Naive thymus-derived CD4-positive, alpha-beta T cell (primary cell): ENCODE measurements at places on chromosomes 11 and 22. TPM values are rescaled to one million over a fixed set of nuclear protein-coding genes. Genes with fewer than 3 reads are reported as not detected.

OR8B8 gene
- polyA plus RNA-seq, result not detected

RASGRP2 gene
- 197 TPM for polyA plus RNA-seq

PHLDB1 gene
- polyA plus RNA-seq, result 0.39 TPM

OR10A2 gene
- not detected for polyA plus RNA-seq

KCNJ11 gene
- not detected for polyA plus RNA-seq

PGA3 gene
- polyA plus RNA-seq, result not detected

DNA sequence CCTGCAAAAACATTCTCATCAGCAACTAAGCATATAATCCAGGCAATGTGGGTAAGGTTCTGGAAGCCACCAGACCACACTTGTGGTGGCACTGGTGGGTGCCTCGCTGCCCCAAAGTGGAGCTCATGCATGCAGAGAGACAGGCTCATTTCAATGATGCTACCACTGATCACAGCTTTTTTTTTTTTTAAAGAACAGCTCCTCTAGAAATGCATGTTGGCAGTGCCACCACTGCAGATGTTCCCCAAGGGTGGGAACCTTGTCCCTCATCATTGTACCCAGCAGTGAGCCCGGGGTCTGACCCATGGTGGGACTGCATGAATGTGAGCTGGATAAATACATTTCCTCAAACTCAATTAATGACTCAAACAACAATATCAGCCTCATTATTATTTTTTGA lies 31.1 kb upstream of the SERPIND1 start:
- no peaks in the 10 kb centered on the region for H3K27me3 ChIP-seq
- no peak for DNase-seq
- no peak overlapping the region for H3K4me3 ChIP-seq
- H3K36me3 ChIP-seq, result no peaks in the 10 kb centered on the region

GRCh38 chr11:65851811-65852507 lies 6.0 kb downstream of the CFL1 start:
- peaks cover 15% of the 10 kb centered on the region for H3K4me1 ChIP-seq
- H3K27me3 ChIP-seq, result no peaks in the 10 kb centered on the region
- H3K4me3 ChIP-seq, result no peak overlapping the region
- DNase-seq, result no peak
- H3K36me3 ChIP-seq, result peaks cover 60% of the 10 kb centered on the region

GRCh38 chr11:86610559-86611341 lies 61.7 kb downstream of the ME3 start:
- no peaks in the 10 kb centered on the region for H3K27me3 ChIP-seq
- no peak for DNase-seq
- no peak overlapping the region for H3K4me3 ChIP-seq
- no peak overlapping the region for H3K27ac ChIP-seq
- no peaks in the 10 kb centered on the region for H3K4me1 ChIP-seq

GRCh38 chr11:83655976-83656375 lies 369.8 kb upstream of the CCDC90B start:
- H3K36me3 ChIP-seq, result no peaks in the 10 kb centered on the region
- no peak overlapping the region for H3K27ac ChIP-seq
- H3K4me3 ChIP-seq, result no peak overlapping the region

GRCh38 chr22:27251563-27251962 lies 550.0 kb downstream of the MN1 start:
- no peak overlapping the region for H3K27ac ChIP-seq
- no peak overlapping the region for H3K4me3 ChIP-seq
- no peaks in the 10 kb centered on the region for H3K4me1 ChIP-seq
- no peak for DNase-seq
- no peaks in the 10 kb centered on the region for H3K27me3 ChIP-seq

DNA sequence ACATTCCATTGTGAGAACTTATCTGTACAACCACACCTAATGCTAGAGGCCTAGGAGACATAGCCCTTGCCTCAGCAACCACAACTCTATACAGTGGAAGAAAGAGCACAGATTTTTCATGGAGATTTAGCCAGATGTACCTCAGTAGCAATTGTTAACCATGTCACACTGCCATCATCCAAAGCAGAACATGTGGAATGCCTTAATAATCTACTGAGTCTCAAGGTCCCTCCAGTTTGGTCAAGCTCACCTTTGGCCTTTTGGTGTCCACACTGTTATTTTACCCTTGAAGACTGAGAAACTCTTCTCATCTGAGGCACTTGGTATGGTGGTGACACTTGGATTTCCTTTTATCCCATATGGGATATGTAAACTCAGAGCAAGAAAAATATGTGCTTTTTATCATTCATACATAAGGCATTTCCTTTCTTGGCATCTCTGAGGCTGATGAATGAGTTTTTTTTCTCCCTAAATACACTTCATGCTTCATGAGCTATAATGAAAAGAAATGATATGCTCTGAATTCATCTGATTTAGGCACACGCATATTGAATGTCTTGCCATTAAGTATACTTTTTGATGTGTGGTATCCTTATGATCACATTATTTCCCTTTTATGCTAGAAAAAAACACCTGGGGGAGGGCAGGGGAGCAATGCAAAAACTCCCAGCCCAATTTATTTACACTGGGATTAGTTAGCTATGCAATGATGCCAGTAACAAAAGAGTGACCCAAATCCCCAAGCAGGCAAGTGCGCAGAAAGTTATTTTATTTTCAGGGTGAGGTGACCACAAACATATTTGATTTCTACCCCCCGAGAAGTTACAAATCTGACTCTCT lies 63.3 kb upstream of the ME3 start:
- no peaks in the 10 kb centered on the region for H3K4me1 ChIP-seq
- H3K36me3 ChIP-seq, result no peaks in the 10 kb centered on the region
- H3K4me3 ChIP-seq, result no peak overlapping the region
- no peak overlapping the region for H3K27ac ChIP-seq
- DNase-seq, result no peak
- no peaks in the 10 kb centered on the region for H3K27me3 ChIP-seq

GRCh38 chr22:20520093-20520511 lies 12.7 kb downstream of the MED15 start:
- no peaks in the 10 kb centered on the region for H3K27me3 ChIP-seq
- H3K36me3 ChIP-seq, result no peaks in the 10 kb centered on the region
- DNase-seq, result no peak
- H3K27ac ChIP-seq, result no peak overlapping the region

GRCh38 chr11:100338144-100338840 lies 348.8 kb upstream of the ARHGAP42 start:
- no peaks in the 10 kb centered on the region for H3K27me3 ChIP-seq
- H3K27ac ChIP-seq, result no peak overlapping the region
- H3K36me3 ChIP-seq, result no peaks in the 10 kb centered on the region
- no peak for DNase-seq
- H3K4me3 ChIP-seq, result no peak overlapping the region

- H3K4me3 ChIP-seq, result no peak overlapping the region
- no peak for DNase-seq
- H3K36me3 ChIP-seq, result no peaks in the 10 kb centered on the region
- no peaks in the 10 kb centered on the region for H3K27me3 ChIP-seq
Observed at GRCh38 chr11:70889411-70889810, 363.0 kb downstream of the SHANK2 start.

GRCh38 chr11:121154486-121155314 lies 53.7 kb downstream of the TECTA start:
- no peaks in the 10 kb centered on the region for H3K36me3 ChIP-seq
- no peak overlapping the region for H3K27ac ChIP-seq
- H3K27me3 ChIP-seq, result no peaks in the 10 kb centered on the region
- no peak overlapping the region for H3K4me3 ChIP-seq
- no peak for DNase-seq

DNA sequence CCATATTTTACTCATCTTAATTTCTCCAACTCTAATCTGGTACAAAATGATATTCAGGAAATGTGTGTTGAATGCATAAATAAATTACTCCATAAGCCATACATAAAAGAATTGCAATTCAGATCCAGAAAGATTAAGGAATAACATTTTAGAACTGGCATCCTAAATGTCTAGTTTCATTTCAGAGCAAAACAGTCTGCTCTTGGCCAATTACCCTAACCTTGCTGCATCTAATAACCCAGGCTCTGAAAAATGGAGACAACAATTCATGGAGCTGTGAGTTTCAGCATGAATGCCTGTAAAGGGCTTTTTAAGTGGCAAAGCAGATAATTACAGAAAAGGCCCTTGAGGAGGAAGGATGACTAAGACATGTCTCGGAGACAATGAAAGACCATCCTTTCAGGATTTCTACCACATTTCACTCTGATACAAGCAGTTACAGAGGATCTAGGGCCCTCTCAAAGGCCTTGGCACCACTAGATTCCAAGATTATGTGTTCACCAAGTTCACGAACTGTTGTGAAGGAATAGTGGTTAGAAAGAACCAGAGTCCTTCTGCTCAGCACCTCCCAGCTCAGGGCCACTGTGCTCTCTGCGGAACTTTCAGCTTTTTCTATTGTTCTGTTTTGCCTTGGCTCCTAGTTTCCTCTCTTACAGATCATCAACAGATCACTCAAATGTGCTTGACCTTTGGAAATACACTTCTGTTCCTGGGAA lies 157.6 kb upstream of the BLID start:
- H3K36me3 ChIP-seq, result no peaks in the 10 kb centered on the region
- no peak overlapping the region for H3K4me3 ChIP-seq
- H3K4me1 ChIP-seq, result no peaks in the 10 kb centered on the region
- no peak for DNase-seq
- no peaks in the 10 kb centered on the region for H3K27me3 ChIP-seq

- no peak overlapping the region for H3K27ac ChIP-seq
- H3K36me3 ChIP-seq, result no peaks in the 10 kb centered on the region
- H3K4me1 ChIP-seq, result no peaks in the 10 kb centered on the region
- no peak overlapping the region for H3K4me3 ChIP-seq
- no peak for DNase-seq
Observed at GRCh38 chr11:71246559-71246958, 5.8 kb downstream of the SHANK2 start.

- H3K4me3 ChIP-seq, result peak overlapping the region; percentile 37
- no peaks in the 10 kb centered on the region for H3K27me3 ChIP-seq
- peak overlapping the region; percentile 80 for H3K27ac ChIP-seq
- peak; percentile 84 for DNase-seq
- H3K4me1 ChIP-seq, result peaks cover 92% of the 10 kb centered on the region
- H3K36me3 ChIP-seq, result peaks cover 9% of the 10 kb centered on the region
Observed at GRCh38 chr22:36377022-36377631, 10.6 kb downstream of the MYH9 start.
